SJSA1 (cell line): ENCODE measurements at places on chromosomes 5 and 9. TPM values are rescaled to one million over a fixed set of nuclear protein-coding genes. Genes with fewer than 3 reads are reported as not detected.

- no peak for DNase-seq
- H3K27ac ChIP-seq = peak overlapping the region; percentile 63
- no peaks in the 10 kb centered on the region for H3K36me3 ChIP-seq
- peaks cover 34% of the 10 kb centered on the region for H3K4me1 ChIP-seq
- H3K27me3 ChIP-seq = no peaks in the 10 kb centered on the region
These were observed 1124.2 kb upstream of the WWC1 start for GRCh38 chr5:167167191-167167795.

- DNase-seq = no peak
- no peaks in the 10 kb centered on the region for H3K36me3 ChIP-seq
- 0 out of 2 replicates have a peak, but pooled peaks cover 2% of the 10 kb centered on the region for H3K27me3 ChIP-seq
- H3K4me1 ChIP-seq = no peaks in the 10 kb centered on the region
These were observed 291.7 kb downstream of the TMEM167A start for GRCh38 chr5:82785456-82785855.

IL5 gene
- total RNA-seq = not detected in 2 replicates

GRCh38 chr9:137605121-137606004, at the start of gene ARRDC1:
Gene ARRDC1, plus strand, starts transcription at chr9:137605686. Its CDS starts 32 bp downstream, at chr9:137605718.
- peak; percentile 93 for DNase-seq
- H3K27ac ChIP-seq = no peak within 1 kb of the TSS
- H3K27me3 ChIP-seq = no peaks in the 10 kb centered on the region
- H3K4me1 ChIP-seq = peaks cover 10% of the 10 kb centered on the region

GRCh38 chr9:135439916-135440315, 39.7 kb upstream of the PPP1R26 start:
- H3K27me3 ChIP-seq = no peaks in the 10 kb centered on the region
- no peaks in the 10 kb centered on the region for H3K36me3 ChIP-seq
- no peak for DNase-seq
- H3K4me3 ChIP-seq = no peak overlapping the region
- H3K4me1 ChIP-seq = no peaks in the 10 kb centered on the region

GRXCR2 gene
- total RNA-seq = 0.21 TPM in 1 of 2 replicates, not detected in the other

DNA sequence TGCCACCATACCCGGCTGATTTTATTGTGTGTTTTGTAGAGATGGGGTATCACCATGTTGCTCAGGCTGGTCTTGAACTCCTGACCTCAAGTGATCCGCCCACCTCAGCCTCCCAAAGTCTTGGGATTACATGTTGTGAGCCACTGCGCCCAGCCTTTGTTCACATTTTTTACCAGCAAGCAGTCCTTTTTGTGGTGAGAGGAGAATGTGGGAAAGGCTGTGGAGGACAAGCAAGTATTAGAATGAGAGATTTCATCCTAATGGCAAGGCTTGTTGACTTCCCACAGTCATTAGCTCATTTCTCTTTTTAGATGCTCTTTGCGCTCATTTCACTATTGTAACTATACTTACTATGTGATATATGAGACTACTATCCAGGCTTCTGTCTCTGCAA, 6.1 kb downstream of the IL31RA start:
- DNase-seq = no peak
- no peak overlapping the region for H3K4me3 ChIP-seq
- no peak overlapping the region for H3K27ac ChIP-seq
- no peaks in the 10 kb centered on the region; the same call in 1 of the 2 replicates for H3K36me3 ChIP-seq
- H3K4me1 ChIP-seq = peaks cover 18% of the 10 kb centered on the region
- no peaks in the 10 kb centered on the region for H3K27me3 ChIP-seq

- no peaks in the 10 kb centered on the region for H3K27me3 ChIP-seq
- no peak overlapping the region for H3K4me3 ChIP-seq
- H3K36me3 ChIP-seq = peaks cover 5% of the 10 kb centered on the region; the same call in 1 of the 2 replicates
- H3K27ac ChIP-seq = peak overlapping the region; percentile 61
- peak; percentile 93 for DNase-seq
- H3K4me1 ChIP-seq = peaks cover 50% of the 10 kb centered on the region
These were observed 37.6 kb upstream of the ORM1 start for GRCh38 chr9:114285166-114285867.

GRCh38 chr5:14414656-14415023, 167.0 kb upstream of the OTULINL start:
- H3K4me3 ChIP-seq = no peak overlapping the region
- DNase-seq = no peak
- H3K27me3 ChIP-seq = no peaks in the 10 kb centered on the region
- H3K36me3 ChIP-seq = peaks cover 84% of the 10 kb centered on the region

GRCh38 chr5:23396346-23396745, 111.1 kb upstream of the PRDM9 start:
- no peak overlapping the region for H3K4me3 ChIP-seq
- no peak overlapping the region for H3K27ac ChIP-seq
- no peaks in the 10 kb centered on the region for H3K27me3 ChIP-seq
- no peaks in the 10 kb centered on the region for H3K36me3 ChIP-seq
- no peak for DNase-seq

LCN9 gene
- not detected in 2 replicates for total RNA-seq

DNA sequence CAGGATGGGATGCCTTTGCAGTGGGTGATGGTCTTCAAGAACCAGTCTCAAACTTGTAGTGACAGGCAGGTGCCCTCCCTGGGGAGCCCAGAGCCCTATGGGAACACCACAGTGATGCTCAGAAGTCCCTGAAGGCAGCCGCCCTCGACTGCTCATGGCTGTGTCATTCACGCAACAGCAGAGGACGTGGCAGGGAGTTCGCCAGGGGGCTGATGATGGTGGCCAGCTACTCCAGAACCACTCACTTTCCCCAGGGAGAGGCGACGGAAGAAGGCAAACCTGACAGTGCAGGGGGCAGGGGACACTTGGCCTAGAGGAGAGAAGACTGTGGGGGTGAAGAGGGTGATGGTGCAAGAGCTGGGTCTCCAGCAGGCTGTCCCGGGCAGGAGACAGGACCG, 4.0 kb downstream of the IL13 start:
- H3K27me3 ChIP-seq = no peaks in the 10 kb centered on the region
- H3K4me1 ChIP-seq = peaks cover 13% of the 10 kb centered on the region
- DNase-seq = no peak
- H3K27ac ChIP-seq = no peak overlapping the region
- no peaks in the 10 kb centered on the region for H3K36me3 ChIP-seq
- no peak overlapping the region for H3K4me3 ChIP-seq

KIAA1958 gene
- total RNA-seq = 0.09 and 1.1 TPM in 2 replicates

SCAMP1 gene
- 26.9 and 42.3 TPM in 2 replicates for total RNA-seq

DNA sequence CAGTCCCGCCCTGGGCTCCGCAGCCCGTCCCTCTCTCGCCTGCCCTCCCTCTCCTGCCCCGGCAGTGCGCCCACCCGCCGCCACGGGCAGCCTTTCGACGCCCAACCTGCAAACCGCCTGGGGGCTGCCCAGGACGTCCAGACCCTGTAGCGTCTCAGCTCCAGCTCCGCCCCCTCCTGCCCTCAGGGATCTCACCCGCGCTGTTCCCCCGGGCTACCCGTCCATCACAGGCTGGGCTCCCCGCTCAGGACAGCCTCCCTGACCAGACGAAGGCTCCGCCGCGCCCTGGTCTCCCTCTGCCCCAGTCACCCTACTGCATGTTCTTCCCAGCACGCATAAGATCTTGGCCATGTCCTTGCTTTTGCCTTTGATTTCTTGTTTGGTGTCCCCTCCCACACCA, 1.4 kb downstream of the RASGEF1C start:
- peaks cover 9% of the 10 kb centered on the region for H3K4me1 ChIP-seq
- peak; percentile 39 for DNase-seq
- no peaks in the 10 kb centered on the region for H3K36me3 ChIP-seq
- no peak overlapping the region for H3K4me3 ChIP-seq

DNA sequence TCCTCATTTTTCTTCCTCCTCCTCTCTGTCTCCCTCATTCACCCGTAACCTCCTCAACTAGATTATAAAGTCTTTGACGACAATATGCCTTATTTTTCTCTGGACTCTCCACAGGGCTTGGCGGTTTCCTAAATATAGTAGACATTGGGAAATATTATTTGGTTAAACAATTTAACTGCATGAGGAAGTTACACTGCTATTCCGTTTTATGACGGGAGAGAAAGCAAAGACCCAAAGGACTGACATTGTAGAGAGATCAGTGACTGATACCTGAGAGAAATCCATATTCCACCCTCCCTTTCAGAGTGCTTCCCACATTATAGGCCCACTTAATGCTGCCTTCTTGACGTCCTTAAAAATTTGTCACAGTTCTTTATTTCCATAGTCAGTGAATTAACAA, 51.2 kb downstream of the GDA start:
- no peak for DNase-seq
- H3K4me3 ChIP-seq = no peak overlapping the region
- H3K27me3 ChIP-seq = no peaks in the 10 kb centered on the region
- H3K4me1 ChIP-seq = 0 out of 2 replicates have a peak, but pooled peaks cover 5% of the 10 kb centered on the region
- H3K27ac ChIP-seq = no peak overlapping the region

ATP6V1G1 gene
- 212 and 267 TPM in 2 replicates for total RNA-seq

DNA sequence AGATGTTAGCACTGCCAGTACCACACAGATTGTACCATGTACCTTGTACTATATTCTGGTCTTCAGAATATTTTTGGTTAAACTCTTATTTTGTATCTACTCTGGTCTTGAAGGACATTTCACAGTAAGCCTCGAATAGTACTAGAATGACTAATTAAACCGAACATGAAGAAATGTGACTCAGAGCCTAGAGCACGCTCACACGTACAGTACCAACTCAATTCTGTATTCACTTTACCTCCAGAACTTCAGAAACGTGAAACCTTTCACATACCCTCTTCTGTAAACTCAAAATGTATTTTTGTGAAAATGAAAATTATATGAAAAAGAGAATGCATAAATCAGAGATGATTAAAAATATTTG, 112.8 kb downstream of the MVB12B start:
- peaks cover 18% of the 10 kb centered on the region for H3K4me1 ChIP-seq
- no peak overlapping the region for H3K27ac ChIP-seq
- DNase-seq = no peak
- H3K36me3 ChIP-seq = no peaks in the 10 kb centered on the region
- no peak overlapping the region for H3K4me3 ChIP-seq
